ENCODE measurements at places on chromosomes 4 and X.
A peak's percentile ranks its signal among the peaks of the same experiment; 100 is the strongest.

- no peak for DNase-seq
These were observed 24.8 kb downstream of the ITGB1BP2 start for GRCh38 chrX:71326394-71326793.

DNA sequence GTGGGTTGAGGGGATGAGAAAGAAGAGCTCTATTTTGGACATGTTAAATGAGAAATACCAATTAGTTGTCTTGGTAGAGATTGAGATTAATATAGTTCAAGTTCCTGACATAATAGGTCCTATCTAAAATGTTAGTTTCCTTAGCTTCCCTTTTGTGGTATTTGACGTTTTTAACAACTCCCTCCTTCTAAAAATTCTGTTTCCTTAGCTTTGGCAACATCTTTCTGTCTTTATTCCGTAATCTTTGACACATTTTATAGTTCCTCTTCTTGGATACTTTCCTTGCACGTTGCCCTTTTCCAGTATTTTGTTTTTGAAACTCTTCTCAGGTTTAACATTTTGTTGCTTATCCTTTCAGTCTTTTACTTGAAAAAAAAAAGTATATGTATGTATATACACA, 36.9 kb downstream of the LAMTOR3 start:
- DNase-seq, result no peak

DNA sequence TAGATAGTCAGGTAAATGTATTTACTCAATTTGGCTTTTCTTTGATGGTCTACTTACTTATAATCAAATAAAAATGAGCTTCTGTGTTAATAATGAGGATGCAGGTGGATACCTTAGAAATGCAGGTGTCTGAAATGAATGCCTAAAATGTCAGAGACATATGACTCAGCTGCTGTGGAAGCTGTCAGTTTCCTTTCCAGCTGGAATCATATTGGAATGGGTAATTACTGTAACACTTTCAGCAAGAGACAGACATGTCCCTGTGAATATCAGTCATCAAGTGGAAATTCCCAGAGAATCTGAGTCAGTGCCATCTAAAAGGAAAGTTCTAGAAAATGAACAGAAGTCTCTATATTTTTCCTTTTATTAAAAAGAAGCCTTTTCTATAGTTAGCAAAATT, 783.0 kb upstream of the AADAT start:
- no peak for DNase-seq

DNA sequence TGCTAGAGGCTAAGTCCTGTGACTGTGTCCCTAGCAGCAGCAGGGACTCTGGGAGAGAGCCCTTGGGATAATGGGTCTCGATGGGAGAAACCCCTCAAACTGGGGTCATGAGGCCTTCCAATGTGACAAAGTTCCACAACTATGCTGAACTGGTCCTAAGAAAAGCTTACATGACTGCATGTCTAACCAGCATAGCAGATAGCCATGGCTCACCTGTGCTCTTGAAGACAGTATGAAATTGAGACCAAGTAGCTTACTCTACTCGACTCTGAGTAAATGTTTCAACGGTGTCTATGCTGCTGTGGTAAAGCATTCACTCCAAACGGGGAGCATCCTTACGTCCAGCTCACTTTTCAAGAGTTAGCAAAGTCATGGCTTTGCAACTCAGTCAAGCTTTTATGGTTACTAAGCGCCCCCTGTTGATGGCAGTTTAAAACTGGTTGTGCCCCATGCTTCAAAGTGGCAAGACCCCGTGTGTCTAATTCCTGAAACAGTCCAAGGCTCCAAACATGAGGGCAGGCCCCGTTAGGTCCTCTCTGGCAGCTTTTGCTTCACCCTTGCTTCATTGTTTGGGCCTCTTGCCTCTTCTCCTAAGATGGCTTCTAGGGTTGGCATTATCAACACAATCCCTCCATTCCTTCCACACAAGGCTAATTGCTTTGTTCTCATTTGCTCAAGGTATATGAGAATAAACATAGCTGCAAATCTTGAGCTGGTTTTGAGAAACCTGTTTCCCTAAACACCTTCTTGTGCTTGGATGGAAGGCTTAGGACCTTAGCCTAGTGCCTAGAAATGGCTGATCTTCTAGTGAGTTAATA, 46.6 kb downstream of the CCNG2 start:
- peak; percentile 28 for DNase-seq

DNA sequence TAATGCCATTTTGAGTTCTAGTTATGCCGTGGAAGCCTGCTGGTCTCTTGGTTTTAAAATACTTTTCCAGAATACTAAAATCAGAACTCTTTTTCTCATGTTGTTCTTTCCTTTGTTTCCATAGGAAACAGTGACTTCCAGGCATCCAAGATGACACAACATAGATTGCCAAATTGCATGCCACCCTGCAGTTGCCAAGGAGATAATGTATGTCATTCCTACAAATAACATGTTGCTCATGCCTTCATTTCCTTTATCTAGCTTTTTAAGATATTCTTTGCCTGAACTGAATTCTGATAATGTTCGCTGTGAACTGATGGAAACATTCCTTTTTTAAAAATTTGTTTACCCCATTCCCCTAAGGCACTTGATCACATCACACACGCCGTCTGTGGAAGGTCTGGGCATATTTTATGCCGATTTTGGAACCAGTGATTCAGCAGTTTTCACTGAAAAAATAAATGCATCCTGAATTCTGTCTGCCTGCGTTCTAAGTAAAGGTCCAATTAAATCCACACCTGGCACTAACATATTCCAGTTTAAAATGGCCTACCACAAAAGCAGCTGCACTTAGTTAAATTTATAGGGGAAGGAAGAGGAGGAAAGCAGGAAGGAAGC, 38.0 kb upstream of the COX7B2 start:
- DNase-seq, result no peak

DNA sequence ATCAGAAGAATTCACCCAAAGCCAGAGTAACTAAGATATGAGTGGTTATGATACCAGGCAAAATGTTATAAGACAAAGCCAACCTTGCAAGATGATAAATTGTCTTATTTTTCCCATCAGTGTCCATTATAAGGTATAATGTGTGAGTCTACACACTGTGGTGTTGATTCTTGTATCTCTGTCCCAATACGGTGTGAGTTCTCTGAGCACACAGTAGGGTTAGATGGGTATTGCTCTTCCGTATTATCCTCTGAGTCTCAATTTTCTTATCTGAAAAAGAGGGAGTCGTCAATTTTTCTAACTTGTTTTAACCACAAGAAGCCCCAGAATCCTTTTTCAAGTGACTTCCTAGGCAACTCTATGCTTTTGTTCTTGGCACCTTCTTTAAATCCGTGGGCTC, 69.9 kb downstream of the HMGB2 start:
- no peak for DNase-seq

- DNase-seq, result no peak
These were observed 22.9 kb upstream of the USP53 start for GRCh38 chr4:119189638-119190037.

DNA sequence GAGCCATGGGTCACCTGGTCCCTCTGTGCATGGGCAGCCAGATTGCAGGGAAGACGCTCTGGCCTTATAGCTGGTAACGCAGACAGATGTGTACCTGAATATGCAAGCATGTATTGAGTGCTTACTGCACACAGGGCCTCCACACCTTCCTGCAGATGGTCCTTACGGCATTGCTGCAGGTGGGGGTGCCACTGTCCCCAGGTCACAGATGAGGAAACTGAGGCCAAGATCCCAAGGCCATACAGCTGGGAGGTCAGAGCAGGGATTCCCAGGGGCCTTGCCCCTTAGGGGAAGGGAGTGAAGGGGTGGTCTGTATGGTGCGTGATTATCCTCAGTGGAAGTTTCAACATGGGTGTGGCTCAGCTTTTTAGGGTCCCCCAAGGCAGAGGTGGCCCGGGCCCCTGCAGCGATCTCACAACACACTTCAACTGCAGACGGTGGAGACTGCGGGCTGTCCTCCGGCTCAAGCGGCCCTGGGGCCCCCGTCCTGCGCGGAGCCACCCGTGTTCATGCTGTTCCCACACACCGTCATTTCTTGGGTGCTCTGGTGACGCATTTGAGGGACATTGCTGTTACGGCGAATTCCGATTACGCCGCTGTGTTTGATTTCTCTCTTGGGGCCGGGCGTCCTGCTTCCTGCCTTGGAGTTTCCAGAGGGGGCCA, 8.1 kb downstream of the DOK7 start:
- DNase-seq, result no peak

- no peak for DNase-seq
These were observed 15.0 kb downstream of the UGT8 start for GRCh38 chr4:114613560-114613959.

GRCh38 chr4:19910861-19911525, 340.7 kb upstream of the SLIT2 start:
- DNase-seq, result no peak

- DNase-seq, result no peak
These were observed 1.0 kb downstream of the PRDX4 start for GRCh38 chrX:23668335-23668734.

- DNase-seq, result no peak
These were observed 39.3 kb upstream of the WWC2 start for GRCh38 chr4:183059797-183060196.

GRCh38 chr4:88033309-88033708, 25.9 kb downstream of the PKD2 start:
- DNase-seq, result no peak

DNA sequence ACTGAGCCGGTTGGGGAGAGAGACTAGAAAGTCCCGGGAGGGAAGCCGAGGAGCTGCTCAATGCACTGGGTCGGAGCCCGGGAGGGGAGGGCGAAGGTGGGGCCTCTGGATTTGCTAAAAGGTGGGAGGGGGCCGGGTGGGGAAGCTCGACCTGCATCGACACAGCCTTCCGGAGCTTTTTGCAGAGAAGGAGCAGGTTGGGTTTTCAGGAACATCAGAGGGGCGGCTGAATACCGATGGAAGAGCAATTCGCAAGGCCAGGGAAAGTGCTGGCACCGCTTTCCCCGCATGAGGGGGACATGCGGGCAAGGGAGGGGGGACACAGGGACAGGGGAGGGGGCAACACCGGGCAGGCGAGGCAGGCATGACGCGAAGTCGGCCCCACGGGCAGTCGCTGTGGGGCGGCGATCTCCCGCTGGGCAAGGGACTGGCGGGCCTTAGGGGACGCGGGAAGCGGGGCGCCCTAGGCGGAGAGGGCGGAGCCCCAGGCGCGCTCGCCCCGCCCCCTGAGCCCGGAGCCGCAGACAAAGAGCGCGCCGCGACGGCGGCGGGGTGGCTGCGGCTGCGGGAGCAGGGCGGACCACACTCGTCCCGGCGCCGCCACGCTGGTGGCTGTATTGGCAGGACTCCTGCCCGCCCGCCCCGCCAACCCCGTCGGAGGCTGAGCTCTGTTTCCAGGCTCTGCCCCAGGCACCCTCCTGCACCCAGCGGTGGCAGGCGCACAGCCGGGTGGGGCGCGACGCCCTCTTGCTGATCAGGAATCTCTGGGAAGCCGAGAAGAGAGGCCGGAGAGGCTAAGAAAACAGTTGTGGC, 11.6 kb downstream of the PDZD4 start:
- peak; percentile 39 for DNase-seq

DNA sequence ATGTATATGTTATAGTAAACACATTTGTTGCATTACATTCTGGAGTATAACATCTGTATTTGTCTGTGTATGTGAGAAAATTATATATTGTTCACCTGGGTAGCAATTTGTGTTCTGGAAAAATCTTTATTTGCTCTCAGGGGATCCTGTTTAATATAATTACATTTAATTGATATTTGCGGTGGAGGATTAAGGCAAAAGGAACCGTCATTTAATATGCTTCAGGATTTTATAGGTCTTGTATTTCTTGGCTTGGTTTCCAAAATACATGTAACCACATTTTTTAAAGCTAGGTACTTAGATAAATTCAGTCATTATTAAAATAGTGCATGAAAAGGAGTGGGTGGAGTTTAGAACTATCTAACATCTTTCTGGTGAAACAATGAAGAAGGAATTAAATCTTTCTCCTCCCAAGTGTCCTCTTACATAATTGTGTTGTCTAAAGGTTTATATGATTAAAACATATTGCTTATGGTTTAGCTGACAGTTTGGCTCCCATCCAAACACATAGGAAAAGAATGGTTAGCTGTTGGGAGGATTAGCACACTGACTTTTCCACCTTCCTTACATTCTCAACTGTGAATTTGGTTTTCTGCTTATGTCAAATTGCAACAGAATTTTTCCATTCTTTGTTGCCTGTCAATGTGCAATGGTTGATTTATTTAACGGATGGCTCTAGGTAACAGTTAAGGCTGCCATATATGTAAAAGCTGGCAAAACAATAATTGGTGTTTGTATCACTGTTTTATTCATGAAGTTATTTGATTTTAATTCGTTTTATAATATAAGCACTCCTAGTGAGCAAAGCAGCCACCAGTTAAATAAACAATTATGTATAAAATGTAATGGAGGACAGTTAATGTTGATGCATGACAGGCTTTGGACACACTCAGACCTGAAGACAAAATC, 250.8 kb upstream of the SFRP2 start:
- no peak for DNase-seq

DNA sequence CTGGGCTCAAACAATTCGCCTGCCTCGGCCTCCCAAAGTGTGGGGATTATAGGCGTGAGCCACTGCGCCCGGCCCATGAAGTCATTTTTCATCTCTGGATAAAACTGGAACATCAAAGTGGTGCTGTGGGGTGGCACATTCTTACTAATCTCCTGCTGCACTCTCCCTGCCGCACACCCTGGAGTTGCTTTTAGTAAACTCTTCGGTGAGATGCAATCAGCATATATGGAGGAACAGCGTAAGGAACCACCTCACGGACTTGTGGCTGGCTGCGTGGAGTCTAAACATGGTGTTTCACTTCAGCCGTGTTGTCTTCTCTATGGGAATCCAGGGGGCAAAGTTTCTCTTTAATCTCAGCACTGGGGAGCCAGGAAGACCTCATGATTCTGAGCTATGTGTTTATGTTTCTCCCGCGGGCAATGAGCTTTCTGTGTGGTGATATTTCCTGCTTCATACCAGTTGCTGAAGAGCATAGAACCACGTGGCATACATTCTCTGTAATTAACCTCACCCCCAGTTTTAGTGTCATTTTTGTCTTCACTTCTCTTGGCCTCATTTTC, 2.1 kb upstream of the RHOH start:
- no peak for DNase-seq

DNA sequence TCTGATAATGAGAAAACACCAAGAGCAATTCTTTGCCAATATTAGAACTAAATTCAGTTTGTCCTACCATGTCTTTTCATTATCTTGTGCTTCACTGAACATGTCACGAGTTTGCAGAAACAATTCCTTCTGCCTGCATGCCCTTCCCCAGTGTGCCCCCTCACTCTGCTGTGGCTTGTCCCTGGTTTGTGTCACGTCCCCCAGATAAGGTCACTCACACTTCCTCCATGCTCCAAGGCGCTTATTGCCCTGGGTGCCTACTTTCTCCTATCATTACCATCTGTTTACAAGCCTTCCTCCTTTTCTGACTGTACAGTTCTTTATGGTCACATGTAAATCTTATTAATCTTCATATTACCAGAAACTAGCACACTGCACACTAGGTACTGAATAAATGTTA, 394.1 kb downstream of the KCNIP4 start:
- no peak for DNase-seq

- no peak for DNase-seq
These were observed 90.4 kb upstream of the RASGEF1B start for GRCh38 chr4:81562093-81562492.

- no peak for DNase-seq
These were observed 17.7 kb upstream of the STX18 start for GRCh38 chr4:4559596-4559995.

Data from activated CD8-positive, alpha-beta memory T cell treated with anti-CD3 and anti-CD28 coated beads for 1 hour (primary cell).